ENCODE measurements at places on chromosomes 7 and 10.
A peak's percentile ranks its signal among the peaks of the same experiment; 100 is the strongest.

GRCh38 chr7:122064971-122065370, 79.1 kb downstream of the AASS start:
- DNase-seq, result no peak

GRCh38 chr10:66747451-66747850, 178.4 kb upstream of the LRRTM3 start:
- no peak for DNase-seq

DNA sequence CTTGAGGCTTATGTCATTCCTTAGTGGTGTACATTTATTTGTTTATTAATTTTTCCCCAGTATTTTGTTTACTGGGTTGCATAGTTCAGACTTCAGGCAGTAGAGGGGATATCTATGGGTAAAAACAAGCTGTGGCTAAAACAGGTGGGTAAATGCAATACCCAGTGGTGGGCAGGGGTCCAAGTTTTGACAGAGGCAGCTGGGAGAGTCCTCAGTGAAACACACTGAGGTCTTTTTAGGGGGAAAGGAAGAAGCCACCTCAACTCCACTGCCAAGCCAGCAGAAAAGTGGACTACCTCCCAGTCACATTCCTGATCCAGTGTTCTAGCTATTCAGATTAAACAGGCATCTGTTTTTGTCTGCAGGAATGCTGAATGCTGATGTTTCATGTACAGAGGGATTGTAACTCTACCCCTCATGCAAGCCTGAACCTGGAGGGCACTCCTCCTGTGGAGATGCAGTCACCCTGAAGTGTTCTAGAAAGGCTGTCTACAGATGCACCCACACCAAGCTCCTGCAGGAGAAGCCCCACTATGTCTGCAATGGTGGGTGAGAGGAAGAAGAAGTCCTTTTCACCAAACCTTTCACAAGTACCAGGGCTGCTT, 757.8 kb downstream of the INHBA start:
- DNase-seq, result no peak

DNA sequence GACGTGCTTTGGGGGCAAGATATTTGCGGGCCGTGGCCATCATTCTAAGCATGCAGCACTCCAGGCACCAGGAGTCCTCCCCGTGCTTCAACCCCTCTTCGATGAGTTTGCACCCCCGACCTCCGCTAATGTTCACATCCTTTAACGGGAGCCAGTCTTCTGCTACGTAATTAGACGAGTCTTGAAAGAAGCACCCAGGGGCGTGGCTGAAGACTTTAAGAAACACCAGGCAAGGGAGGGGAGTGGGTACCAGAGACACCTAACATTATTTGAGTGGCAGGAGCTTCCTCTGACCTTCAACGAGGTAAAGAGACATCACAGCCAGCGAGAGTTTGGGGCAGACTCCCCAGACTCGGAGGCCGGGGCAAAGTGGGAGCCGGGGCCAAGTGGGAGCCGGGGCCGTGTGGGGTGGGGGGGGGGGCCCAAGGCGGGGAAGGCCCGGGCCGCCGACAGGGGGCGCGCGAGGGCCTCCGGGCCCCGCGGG, 31.1 kb upstream of the TOMM7 start:
- DNase-seq, result peak; percentile 18

GRCh38 chr10:6667679-6668270, 87.7 kb upstream of the PRKCQ start:
- peak; percentile 11 for DNase-seq

DNA sequence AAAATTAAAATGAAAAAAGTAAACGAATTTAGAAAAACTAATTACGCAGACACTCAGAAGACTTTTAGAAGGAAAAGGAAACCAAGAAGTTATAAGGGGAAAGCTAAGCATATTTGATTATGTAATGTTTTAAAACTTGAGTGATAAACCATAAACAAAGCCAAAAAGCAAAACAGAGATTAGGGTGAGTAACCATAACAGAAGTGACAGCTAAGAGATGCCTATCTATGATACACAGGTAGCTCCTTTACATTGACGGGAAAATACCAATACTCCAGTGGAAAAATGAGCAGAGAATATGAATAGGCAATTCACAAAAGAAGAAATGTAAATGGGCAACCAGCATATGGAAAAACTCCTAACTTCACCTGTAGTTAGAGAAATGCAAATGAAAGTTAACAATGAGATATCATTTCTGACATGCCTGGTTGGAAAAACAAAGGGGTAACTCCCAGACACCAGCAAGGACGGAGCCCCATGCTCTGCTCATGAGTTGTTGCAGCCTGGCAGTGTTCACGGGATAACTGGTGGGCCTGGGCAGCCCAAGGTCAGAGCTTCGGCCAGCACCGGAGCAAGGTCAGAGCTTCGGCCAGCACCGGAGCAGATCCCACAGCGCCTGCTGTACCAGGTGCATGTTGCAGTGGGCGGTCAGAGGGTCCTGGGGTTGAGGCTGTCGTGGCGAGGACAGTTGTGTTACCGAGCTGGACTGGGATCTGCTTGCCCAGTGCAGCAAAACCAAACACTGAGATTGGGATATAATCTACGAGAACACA, 58.9 kb downstream of the ALOX5 start:
- DNase-seq, result no peak
